Choroid plexus epithelial cell (primary cell): ENCODE measurements at places on chromosomes 1 and 21.
A peak's percentile ranks its signal among the peaks of the same experiment; 100 is the strongest.

DNA sequence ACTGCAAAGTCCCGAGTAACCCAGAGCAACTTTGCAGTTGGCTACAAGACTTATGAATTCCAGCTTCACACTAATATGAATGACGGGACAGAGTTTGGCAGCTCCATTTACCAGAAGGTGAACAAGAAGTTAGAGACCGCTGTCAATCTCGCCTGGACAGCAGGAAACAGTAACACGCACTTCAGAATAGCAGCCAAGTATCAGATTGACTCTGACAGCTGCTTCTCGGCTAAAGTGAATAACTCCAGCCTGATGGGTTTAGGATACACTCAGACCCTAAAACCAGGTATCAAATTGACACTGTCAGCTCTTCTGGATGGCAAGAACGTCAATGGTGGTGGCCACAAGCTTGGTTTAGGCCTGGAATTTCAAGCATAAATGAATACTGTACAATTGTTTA is 66.8 kb downstream of the ACBD6 start:
- no peak for DNase-seq

DNA sequence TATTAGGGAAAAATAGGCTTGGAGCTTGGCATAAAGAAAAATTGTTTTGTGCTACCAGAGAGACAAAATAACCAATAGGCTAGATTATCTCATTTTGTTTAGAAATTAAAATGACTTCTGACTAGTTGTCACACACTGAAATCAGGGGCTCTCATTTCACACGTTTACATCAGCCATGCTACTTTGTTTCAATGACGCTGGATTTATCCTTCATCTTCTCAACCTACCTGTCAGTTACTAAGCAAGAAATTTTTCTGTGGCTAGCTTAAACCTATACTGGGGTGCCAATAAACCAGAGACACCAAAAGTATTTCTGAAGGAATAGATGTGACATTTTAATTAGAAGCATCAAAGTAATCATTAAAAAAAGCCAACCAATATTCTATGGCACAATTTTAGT is 518.1 kb upstream of the NR5A2 start:
- no peak for DNase-seq

DNA sequence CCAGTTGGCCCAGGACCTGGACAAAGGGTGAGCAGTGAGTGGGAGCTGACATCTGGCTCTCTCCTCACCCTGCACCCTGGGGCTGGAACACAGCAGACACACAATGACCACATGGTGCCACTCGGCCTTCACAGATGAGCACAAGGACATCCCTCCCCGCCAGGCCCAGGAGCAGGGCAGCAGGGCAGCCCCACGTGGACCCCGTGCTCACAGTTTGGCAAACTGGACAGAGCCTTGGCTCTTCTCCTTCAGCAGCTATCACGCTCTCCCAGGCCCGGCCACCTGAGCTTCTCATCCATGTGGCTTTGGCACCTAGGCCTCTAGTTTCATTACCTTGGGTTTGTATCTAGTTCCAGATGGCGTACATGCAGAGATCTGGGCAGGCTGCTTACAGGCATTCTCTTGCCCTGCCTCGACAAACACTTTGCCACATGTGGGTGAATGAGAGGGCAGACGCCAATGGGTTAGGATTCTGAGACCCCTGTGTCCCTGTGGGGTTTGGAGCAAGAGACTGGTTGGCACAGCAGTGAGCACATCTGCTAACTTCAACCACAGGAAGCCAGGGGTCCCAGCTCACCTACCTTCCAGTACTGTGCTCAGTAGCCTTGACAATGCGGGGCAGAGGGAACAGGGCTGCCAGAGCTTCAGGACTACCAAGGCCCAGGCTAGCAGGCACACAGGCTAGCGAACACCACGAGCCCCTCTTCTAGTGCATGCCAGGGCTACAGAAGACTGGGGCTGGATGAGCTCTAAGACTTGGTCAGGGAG is 3.4 kb upstream of the PTPRF start:
- DNase-seq: no peak

DNA sequence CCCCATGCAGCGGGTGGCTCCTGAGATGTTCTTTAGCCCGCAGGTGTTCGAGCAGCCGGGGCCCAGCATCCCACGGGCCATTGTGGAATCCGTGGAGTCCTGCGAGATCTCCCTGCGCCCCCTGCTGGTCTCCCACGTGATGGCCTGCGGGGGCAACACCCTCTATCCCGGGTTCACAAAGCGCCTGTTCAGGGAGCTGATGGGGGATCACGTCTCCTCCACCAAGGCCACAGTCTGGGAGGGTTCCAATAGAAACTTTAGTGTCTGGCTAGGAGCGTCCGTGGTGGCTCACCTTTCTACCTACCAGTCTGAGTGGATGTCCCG is 71.0 kb downstream of the ACTL8 start:
- peak; percentile 43 for DNase-seq

DNA sequence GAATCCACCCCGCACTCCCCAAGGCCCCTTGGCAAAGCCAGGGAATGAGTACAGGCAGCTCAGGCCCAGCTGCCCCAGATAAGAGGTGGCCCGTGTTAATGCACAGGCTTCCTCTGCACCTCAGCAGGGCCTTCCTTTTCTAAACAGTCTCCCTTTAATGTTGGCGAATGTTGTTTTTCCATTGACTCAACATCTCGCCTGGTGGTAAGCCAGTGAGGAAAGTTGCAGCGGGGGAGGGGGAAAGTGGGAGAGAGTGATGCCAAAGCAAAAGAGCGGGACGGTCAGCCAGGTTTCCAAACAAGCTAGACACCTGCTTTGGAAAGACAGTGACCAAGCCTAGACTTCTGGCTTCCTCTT is 10.3 kb upstream of the PROX1 start:
- no peak for DNase-seq

- no peak for DNase-seq
Measured at GRCh38 chr1:153527023-153527682, 8.6 kb downstream of the S100A6 start.

- DNase-seq: no peak
Measured at GRCh38 chr1:37553598-37553926, 531 bp downstream of the SNIP1 start.

GRCh38 chr1:233620065-233620464 is 6.2 kb downstream of the KCNK1 start:
- no peak for DNase-seq

DNA sequence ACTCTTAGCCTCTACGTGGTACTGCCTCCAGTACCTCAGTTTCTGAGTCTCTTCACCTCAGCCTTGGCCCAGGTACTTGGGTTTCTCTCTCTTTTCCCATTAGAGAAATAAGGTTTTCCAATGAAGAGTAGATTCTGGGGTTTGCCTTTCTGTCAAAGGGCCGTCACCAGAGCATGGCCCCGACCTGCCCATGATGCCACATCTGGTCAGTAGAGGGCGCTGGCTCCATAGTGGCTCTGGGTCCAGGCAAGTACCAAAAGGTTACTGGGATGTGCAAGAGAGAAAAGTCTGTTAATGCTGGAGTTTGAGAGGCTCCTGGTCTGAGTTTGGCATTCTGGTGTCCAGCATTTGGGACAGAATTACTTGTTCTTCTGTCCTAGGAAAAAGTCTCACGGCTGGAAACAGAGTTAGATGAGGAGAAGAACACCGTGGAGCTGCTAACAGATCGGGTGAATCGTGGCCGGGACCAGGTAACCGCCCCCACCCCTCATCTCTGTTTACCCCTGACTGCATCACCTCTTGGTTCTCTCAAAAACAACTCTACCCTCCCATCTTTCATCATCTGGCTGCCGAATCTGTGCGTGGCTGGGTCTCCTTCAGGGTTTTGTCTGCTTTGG is 5.3 kb upstream of the TUFT1 start:
- DNase-seq: peak; percentile 78

- DNase-seq: peak; percentile 90
Measured at GRCh38 chr21:45430521-45431501, 25.8 kb downstream of the COL18A1 start.

- peak; percentile 57 for DNase-seq
Measured at GRCh38 chr1:23184212-23184934, 15.7 kb upstream of the LUZP1 start.

- no peak for DNase-seq
Measured at GRCh38 chr1:167502192-167502551, 16.2 kb downstream of the CD247 start.

GRCh38 chr1:171372418-171373084 is 58.6 kb downstream of the FMO4 start:
- DNase-seq: peak; percentile 33

- no peak for DNase-seq
Measured at GRCh38 chr1:24764848-24765247, 19.6 kb downstream of the CLIC4 start.

DNA sequence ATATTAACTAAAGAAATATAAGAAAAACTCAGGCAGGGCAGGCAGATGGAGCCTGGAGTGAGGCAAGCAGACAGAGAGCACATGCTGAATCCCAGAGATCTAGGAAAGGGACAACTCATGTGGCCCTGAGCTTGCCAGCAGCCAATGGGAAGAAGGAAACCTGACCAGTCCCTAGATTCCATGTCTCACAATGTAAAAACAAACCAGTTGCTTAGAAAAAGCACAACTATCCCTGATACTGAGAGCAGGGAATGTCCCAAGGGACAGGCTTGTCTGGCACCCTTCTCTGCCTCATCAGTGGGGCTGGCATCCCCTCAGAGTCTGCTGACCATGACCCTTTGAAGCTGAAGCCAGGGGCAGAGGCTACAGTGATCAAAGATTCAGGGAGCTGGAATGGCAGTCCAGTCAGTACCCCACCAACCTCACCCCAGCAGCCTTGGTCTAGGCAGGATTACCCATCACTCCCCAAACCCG is 27.8 kb downstream of the HSPG2 start:
- DNase-seq: peak; percentile 47

DNA sequence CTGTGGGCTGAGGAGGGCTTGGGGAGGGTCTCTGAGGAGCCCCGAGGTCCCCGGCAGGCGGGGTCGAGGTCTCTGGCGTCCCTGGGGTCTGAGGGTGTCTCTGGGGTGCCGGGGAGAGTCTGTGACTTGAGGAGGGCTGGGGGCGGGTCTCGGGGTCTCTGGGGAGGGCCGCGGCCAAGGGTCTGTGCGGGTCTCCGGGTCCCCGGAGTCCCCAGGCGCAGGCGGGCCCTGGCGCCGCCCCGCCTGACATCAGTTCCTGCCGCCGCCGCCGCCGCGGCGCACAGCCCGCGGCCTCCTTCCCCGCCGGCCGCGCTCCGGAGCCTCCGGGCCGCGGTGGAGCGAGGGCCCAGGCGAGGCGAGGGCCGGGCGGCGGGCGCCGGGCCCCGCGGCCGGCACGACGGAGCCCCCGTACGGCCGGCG is at the start of gene PLEKHM2:
TSS of gene PLEKHM2 (plus strand) at position 279 of the 420 bp plus-strand sequence. CDS start 239 bp downstream, outside the sequence.
- DNase-seq: peak; percentile 45

DNA sequence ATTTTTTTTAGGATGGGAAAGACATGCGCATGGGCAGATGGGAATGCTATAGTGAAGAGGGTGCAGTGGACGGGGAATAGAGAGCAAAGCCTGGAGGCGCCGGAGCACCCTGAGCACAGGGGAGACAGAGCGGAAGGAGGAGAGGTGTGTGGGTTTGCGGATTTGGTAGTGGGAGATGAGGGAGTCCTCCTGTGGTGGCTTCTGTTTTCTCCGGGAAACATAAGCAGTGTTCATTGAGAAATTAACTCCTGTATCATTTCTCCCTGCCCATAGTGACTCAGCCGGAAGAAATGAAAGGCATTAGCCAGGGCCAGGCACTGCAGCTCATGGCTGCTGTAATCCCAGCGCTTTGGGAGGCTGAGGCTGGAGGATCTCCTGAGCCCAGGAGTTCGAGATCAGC is 4.7 kb upstream of the PTPRF start:
- peak; percentile 67 for DNase-seq

- no peak for DNase-seq
Measured at GRCh38 chr1:234518876-234519275, 39.9 kb upstream of the TARBP1 start.

DNA sequence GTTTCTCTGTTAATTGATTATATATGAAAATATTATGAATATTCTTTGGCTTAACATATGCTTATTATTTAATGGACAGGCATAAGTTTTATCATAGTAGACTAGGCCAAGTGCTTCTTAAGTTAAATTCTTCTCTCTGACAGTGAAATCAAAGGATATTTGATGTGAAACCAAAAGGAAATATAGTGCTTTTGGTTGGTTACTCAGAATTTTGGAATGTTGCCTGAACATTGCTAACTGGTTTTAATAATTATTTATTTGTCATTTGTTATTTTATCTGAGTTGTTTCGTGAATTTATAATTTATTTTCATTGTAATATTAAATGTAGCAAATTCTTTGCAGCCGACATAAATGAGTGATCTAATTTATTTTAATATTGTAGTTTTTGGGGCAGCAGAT is 18.3 kb downstream of the HOOK1 start:
- DNase-seq: peak; percentile 5

DNA sequence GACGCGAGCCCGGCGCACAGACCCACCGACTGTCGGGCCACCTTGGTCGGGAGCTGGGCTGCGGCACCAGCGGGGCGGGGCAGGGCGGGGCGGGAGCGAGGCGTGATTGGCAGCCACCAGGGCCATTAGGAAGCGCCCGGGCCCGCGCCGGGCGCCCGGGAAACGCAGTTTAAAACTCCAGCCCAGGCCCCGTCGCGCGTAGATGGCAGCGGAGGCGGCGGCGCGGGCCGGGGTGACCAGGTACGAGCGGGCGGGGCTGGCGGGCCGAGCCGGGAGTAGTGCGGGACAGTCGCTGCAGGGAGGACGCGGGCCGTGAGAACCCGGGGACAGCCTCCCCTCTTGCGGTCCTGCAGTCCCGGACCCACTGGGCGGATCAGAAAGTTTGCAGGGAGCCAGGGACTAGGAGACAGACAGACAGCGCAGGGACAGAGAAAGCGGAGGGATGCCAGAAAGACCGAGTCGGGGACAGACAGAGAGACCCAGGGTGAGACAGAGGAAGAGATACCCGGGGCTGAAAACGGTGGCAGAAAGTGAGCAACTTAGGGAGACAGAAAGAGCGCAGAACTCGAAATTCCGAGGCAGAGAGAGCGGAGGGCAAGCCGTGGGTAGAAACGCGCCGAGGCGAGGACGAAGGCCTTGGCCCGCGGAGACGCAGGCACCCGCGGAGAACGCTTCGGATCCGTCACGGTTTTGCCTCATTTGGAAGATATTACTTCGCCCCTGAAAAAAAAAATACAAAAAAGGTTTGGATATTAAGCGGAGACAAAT is at the start of gene DMBX1:
TSS of gene DMBX1 (plus strand) at position 199 of the 768 bp plus-strand sequence. CDS start 17,175 bp downstream, outside the sequence.
- DNase-seq: no peak

DNA sequence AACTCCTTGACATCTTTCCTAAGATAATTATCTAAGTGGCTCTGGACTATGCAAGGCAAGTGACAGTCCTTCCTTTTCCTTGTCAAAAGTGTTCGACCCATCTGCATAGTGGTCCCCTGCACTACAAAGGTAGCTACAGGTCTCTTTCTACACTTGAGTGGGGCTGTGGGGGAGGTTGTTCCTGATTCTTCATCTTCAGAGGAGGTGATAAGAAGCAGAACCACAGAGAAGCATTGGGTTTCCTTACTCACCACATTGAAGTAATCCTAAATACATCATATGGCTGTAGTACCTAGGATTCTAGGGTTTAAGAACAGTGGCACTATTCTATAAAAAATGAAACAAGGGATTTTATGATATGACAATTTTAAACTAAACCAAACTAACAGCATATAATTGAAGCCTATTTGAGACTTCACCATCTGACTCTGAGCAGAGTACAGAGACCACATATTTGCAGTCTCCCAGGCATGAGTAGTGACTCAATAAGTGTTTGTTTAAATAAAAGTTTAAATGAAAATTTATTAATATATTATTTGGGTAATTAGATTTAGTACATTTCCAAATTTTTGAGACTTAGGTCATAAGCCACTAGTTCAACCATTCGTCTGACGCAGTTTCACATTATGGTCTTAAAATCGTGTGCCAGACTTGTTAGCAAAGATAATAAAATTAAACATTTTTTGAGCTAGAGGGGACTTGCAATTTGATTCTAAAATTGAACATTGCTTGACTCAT is 54.9 kb upstream of the NEK7 start:
- DNase-seq: no peak

GRCh38 chr21:25898671-25899070 is 163.9 kb downstream of the GABPA start:
- peak; percentile 19 for DNase-seq
